ENCODE measurements at places on chromosomes 7 and 10.

DNA sequence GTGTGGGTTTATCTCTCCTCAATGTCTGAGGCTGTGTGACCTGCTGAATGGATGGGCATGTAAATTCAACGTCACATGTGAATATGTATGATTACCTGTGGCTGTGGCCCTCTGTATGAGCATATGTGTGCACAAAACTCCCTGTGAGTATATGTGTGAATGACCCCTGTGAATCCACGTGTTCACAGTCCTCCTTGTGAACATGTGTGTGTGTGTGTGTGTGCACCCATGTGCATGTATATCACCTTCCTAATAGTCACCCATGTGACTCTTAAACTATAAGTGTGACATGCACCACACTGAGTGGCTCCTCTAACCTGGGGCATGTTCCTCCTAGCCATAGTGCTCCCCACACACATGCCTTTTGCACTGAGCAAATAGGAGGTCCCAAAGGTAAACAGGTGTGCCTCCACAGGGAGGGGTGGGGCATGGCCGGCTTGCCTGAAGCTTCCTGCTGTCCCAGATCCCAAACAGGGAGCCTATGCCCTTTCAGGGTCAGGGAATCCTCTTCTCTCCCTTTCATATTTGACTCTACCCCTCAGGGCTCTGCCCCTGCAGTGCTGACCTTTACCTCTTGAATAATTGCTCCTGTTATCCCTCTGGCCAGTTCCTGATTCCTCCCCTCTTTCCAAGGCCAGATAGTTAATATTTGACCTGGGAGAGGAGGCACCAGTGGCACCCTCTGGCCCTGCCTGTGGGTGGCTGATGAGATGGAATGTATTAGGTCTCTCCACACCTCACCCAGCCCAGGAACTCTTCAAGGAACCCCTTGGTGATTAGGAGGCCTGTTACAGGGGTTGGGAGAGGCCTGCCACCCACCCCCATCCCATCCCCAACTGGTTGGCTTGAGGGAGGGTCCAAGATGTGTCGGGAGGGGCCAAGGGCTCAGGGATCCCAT, 1.9 kb downstream of the SEMA4G start:
- DNase-seq, result no peak

- no peak for DNase-seq
Observed at GRCh38 chr7:153638821-153639435, 413.3 kb upstream of the DPP6 start.

GRCh38 chr10:18572959-18573561, 78.3 kb downstream of the NSUN6 start:
- no peak for DNase-seq

- no peak for DNase-seq
Observed at GRCh38 chr10:30057421-30057841, 2.0 kb downstream of the JCAD start.

DNA sequence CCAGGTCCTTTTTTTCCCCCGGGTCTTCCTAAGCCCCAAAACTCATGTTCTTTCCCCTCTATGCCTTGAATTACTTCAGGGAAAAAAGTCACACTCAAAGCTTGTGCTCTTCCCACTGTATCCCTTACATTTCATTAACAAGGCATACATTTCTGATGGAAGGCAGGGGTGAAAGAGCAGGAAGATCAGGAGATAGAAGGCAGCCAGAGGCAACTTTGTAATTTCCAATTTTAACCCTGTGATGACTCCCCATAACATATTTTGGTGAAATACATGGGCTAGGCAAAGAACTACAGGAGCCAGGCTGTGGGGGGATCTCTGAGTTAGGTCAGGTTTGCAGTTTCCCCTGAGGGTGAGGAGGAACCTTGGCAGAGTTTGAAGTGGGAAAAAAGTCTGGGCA, 635.0 kb downstream of the LRMDA start:
- DNase-seq, result no peak

GRCh38 chr10:70901276-70901878, 13.0 kb upstream of the PCBD1 start:
- no peak for DNase-seq

DNA sequence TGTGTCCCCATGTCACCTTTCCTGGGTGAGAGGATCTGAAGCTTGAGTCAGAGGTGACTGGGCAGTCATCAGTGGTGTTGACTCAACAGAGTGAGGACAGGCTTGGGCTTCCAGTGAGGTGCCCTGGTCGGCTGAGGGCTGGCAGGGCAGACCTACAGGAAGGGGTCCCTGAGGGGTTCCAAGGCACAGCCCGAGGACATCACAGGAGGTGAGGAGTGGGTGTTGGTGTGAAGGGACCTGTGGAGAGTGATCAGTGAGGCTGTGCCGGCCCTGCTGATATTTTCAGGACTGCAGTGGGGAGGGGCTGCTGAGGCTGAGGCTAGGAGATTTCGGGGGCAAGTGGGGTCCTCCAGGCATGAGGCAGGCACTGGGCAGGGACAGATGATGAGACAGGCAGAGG, 545.5 kb downstream of the TCERG1L start:
- DNase-seq, result no peak

GRCh38 chr10:103849880-103850571, 5.3 kb downstream of the SH3PXD2A start:
- no peak for DNase-seq

DNA sequence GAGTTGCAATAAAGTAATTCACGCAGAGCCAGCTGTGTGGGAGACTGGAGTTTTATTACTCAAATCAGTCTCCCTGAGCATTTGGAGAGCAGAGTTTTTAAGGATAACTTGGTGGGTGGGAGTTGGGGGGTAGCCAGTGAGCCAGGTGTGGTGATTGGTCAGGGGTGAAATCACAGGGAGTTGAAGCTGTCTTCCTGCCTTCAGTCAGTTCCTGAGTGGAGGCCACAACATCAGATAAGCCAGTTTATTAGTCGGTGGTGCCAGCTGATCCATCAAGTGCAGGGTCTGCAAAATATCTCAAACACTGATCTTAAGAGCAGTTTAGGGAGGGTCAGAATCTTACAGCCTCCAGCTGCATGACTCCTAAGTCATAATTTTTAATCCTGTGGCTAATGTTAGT, 3.3 kb upstream of the CYP51A1 start:
- no peak for DNase-seq

- DNase-seq, result no peak
Observed at GRCh38 chr7:25857376-25858067, 294.5 kb upstream of the NFE2L3 start.

- DNase-seq, result no peak
Observed at GRCh38 chr10:95906677-95907455, 909 bp upstream of the CC2D2B start.

- no peak for DNase-seq
Observed at GRCh38 chr10:99595236-99595635, 25.0 kb downstream of the SLC25A28 start.

DNA sequence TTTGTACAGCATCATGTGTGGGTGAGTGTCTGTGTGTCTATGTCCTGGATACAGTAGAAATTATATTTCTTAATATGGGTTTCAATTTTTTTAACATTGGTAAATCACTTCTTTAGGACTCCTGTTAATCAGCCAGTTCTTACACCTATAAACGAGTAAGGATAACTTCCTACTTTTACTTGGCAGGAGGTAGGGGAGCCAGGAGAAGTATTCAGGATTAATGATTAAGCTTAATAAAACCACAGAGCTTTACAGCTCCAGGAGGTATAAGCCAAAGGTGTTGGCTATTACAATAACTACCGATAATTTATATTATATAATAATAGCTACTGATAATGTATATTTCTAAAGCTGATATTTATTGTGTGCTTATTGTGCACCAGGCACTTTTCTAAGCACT, 1.7 kb upstream of the FAM3C start:
- no peak for DNase-seq

- DNase-seq, result no peak
Observed at GRCh38 chr10:122471531-122472177, 10.3 kb downstream of the HTRA1 start.

DNA sequence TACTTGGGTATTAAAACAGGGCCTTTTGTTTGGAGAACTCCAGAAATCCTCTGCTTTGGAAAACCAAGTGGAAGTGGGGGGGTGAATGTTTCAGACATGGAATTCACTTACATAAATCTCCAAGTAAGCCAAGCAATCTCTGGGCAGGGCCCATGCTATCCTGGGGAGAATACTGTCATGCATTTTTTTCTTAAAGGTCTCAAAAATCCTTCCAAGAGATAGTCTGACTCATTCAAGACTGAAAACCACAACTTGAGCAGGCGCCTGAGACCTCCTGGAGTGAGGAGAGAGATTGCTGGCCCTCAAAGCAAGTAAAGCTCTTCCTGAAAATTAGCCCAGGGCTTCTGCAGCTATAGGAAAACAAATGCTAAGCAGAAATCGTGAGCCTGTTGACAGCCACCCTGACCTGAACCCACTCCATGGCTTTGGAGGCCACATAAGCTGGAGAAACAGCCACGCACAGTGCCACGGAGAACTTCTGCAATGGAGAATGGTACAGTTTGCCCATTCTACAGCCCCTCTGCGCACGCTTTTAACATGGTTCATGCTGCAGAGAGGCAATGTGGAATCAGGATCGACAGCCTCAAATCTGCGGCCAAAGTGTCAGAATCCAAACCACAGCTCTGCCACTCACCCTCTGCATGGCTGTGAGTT, 203.1 kb upstream of the AUTS2 start:
- DNase-seq, result no peak

DNA sequence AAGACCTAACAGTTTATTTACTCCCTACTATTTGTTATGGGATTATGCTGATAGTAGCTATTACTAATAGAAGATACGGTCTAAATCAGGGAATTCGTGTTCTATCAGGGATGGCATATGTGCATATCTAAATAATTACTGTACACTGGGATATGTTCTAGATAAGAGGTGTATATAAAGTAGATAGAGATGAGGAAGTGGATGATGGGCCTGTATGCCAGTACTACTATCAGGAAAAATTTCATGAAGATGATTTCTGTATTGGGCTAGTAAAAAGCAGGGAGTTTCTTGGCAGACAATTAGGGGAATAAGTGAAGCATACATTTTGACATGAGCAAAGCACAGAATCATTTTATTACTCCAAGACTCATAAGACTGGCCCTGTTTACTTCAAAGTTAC, 26.2 kb downstream of the PTPN12 start:
- DNase-seq, result no peak

GRCh38 chr7:153398789-153399553, 639.4 kb downstream of the ACTR3B start:
- no peak for DNase-seq

GRCh38 chr10:753530-753929, 64.1 kb upstream of the DIP2C start:
- DNase-seq, result no peak

- no peak for DNase-seq
Observed at GRCh38 chr10:100999742-101000126, at the start of gene LZTS2. TSS of gene LZTS2 (plus strand) at chr10:100999808. CDS start at chr10:101002539, 2,731 bp downstream.

- DNase-seq, result no peak
Observed at GRCh38 chr10:5625992-5626777, 40.2 kb downstream of the ASB13 start.

- DNase-seq, result no peak
Observed at GRCh38 chr10:128793726-128794655, 667.8 kb upstream of the MKI67 start.

DNA sequence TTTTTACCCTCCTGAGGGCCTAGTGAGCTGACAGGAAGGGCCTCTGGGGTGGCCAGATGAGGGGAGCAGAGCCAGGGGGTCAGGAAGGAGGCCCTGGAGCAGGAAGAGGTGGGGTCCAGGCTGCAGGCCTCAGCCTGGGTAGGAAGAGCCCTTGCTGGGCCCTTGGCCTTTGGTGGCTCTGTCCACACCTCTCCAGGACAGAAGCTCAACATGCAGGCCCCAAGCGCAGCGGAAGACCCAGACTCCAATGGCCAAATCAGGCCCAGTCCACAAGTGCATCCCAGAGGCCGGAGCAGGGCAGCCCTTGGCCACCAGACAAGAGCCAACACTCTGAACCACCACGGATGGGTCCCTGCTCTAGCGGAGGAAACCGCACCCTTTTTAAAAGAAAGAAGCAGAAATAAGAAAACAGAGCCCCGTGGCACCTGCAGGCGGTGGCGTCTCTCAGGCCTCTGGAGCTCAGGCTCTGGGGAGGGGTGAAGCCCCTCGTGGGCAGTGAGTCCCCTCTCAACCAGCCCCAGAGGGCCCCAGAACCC, 52.8 kb downstream of the FOXL3 start:
- DNase-seq, result no peak

DNA sequence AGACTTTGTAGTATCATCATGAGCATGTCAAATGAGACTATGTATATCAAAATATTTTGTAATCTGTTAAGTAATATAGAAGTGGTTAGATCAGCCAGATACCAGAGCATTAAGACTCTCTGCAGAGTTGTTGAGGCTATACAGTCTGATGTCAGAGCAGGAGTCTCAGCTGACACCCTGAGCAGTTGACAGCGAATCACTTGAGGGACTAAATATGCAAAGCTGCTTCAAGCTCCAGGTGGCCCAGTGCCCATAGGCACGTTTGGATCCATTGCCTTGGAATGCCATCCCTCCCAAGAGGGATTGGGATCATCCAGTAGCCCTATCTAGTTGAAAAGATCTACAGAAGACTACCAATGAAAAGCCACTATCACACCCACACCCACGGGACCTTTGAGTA, 210.2 kb downstream of the TAX1BP1 start:
- DNase-seq, result no peak

DNA sequence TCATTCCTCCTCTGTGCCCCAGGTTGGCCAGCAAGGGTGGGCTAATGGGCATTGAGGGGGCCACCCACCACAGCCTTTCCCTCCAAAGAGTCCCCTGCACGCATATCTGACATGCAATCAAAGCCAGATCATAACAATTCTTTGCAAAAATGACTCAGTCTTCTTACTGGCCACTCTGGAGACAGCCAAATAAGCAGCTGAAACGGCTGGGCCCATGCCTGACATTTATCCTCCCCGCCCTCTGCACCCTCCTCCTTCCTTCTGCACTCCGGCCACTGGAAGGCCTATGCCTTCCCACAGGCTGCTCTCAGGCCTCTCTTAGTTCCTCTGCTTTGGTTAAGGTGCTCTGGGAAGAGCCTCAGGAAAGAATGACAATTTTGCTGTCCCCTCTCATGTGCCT, 29.2 kb upstream of the NPFFR1 start:
- no peak for DNase-seq

DNA sequence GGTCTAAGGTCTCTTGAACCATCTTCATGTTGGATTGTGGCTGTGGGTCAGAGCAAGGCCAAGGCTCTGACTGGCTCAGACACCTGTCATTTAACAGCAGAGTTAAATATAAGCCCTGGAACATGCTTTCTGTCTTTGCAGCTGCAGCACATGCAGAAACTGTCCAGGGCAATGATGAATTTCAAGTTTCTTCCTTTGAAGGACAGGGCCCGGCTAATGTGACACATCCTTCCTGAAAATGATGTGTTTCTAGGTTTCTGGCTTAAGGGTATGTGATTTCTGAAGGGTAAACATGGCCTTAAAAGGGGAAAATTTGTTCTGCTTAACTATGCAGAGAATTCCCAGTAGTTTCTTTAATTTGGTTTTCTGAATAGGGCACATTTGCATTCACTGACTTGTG, 34.0 kb upstream of the SLC35B4 start:
- no peak for DNase-seq

DNA sequence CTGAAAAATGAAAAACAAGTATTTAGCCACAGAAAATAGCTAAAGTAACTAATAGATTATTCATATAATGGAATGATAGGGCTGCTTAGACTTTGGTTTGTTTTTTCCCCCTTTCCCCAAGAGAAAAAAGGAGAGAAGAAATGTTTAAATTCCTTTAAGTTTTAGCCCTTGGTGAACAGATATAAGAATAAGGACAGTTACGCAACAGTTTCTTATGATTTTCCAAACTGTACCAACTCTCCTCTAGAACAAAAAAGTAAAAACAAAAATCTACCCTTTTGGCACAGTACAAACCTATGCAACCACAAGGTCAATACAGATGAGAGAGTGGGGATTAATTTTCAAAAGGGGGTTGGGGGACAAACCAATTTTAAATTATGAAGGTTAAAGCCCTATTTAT, 227.7 kb downstream of the CHCHD3 start:
- DNase-seq, result no peak

GRCh38 chr7:133539016-133539415, 286.1 kb downstream of the EXOC4 start:
- no peak for DNase-seq

All from C1 segment of cervical spinal cord (tissue), 14 donors.